ENCODE measurements at places on chromosomes 5 and 9.

GRCh38 chr9:81083854-81084512 lies 605.4 kb downstream of the TLE1 start:
- DNase-seq = no peak

GRCh38 chr5:72955143-72955767 lies 586 bp upstream of the FCHO2 start:
- DNase-seq = no peak

GRCh38 chr9:110579862-110580219 lies 300 bp upstream of the SVEP1 start:
- DNase-seq = no peak

GRCh38 chr5:139296862-139297326 lies 3.4 kb downstream of the MATR3 start:
- DNase-seq = no peak

DNA sequence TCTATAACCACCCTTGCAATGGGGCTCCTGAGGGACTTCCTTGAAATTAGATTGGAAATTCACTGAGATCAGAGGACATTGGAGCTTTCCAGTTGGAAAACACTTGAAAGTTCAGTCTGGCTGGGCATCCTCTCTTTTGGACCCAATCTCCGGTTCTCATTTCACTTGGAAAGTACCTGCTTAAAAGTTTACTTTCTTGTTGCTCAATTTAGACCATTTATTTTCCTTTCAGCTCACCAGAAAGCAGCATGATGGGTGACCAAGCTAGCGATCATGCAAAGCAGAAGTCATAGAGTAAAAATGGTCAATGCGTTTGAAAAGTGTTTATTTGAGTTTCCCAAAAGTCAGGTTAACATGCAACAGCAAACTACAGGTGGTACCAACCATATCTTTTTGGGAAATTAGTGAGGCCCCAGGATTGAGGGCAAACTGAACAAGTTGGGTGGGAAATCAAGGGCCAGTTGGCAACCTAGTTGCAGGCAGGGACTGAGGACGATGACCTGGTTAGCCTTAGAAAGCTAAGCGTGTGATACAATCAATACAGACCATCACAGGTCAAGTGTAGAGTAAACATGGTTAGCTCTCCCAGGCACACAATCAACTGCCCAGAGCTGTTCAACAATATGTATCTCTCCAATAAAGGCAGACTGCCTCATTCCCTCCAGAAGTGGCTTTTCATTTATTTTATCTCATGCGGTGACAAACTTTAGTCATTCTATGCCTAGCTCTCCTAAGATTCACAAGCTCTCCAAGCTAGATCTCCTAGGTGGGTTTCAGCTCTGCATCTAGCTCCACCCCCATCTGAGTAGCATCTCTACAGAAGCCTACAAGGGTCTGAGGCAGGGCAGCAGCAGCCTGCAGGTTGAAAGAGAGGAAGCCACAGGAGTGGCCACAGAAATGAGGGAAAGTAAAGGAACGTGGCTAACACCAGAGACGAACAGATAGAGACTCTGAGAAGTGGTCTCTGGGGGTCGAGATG lies 136.9 kb downstream of the UGCG start:
- no peak for DNase-seq

- DNase-seq = no peak
These were observed 81.7 kb downstream of the GNAQ start for GRCh38 chr9:77949751-77950436.
